ENCODE measurements at places on chromosomes 12 and 14.

DNA sequence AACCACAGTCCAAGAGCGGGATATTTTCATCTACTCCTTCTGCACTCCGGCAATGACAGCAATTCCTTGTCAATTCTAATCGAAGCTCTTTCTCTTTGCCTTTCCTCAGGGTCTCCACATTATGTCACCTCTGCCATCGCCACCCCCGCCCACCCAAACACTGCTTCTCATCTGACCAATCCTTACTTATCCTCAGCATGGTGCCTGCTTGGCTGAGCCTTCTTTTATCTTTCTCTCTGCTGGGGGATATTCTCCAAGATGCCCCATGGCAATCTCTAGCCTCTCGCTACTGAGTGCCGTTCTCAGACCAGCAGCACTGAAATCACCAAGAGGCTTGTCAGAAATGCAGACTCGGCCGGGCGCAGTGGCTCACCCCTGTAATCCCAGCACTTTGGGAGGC, 100.6 kb downstream of the PTPRB start:
- no peak for DNase-seq

- peak; percentile 54 for DNase-seq
Observed at GRCh38 chr12:62640910-62641448, 174.4 kb downstream of the MON2 start.

DNA sequence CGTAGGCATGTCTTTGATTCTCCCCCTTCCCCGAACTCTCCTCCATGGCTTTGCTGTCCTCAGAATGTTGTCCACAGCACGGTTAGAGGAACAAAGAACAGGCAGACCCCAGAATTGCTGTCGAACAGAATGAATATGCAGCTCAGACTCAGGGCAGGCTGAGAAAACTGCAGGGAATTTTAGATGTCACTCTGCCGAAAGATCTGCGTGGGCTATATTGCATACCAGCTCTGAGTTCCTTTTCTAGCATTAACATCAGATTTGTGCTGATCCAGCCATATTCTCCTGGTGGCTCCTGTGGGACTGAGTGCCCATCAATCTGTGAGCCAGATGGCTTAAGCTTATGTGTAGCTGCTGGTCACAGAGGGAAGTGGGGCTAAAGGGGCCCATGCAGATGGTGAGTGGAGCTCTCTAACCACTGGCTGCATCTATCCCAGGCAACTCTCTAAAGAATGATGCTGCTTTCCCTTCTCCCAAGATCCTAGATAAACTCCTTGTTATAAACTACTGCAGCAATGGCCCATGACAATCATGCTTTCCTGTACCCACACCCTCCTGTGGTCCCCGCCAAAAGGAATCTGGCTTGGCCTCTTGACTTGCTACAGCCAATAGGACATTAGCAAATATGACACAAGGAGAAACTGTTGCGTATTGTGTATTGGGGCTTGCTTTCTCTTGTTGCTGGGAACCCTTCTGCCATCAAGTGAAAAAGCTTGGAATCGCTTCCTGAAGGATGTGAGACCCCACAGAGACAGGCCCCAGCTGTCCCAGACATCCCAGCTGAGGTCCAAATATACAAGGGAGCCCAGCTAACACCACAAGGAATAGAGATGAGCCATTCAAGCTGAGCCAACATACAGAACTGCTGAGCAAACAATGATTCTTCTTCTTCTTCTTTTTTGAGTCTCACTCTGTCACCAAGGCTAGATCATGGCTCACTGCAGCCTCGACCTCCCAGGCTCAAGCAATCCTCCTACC, 101.3 kb downstream of the FOXN3 start:
- no peak for DNase-seq

- DNase-seq = no peak
Observed at GRCh38 chr14:106599209-106599608, 1072.8 kb downstream of the TMEM121 start.

DNA sequence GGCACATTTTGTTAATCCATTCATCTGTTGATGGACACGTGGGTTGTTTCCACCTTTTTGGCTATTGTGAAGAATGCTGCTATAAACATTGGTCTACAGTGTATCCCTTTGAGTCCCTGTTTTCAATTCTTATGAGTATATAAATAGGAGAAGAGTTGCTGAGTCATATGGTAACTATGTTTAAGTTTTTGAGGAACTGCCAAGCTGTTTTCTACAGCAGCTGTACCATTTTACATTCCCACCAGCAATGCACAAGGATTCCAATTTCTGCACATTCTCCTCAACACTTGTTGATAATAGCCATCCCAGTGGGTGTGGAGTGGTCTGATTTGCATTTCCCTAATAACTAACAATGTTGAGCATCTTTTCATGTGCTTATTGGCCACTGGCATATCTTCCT, 6.9 kb upstream of the SVOP start:
- peak; percentile 49 for DNase-seq
